ENCODE measurements at places on chromosomes 6 and 20.

GRCh38 chr6:39829331-39829730 lies 37.2 kb downstream of the DAAM2 start:
- no peak for DNase-seq

DNA sequence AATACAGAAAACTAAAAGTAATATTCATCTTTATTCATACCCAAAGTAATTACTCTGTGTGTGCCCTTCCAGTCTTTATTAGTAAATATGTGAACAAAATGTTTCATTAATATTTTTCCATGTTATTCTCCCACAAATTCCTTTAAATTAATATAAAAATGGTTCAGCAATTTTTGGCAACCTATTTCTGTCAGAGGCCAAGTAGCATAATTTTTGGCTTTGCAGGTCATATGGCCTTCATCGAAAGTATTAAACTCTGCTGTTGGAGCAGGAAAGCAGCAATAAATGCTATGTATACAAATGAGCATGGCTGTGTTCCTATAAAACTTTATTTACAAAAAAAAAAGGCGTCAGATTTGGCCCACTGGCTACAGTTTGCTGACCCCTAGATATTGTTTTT lies 16.1 kb downstream of the ZC2HC1B start:
- DNase-seq, result no peak

- no peak for DNase-seq
These were observed 802.9 kb downstream of the MAFB start for GRCh38 chr20:39885975-39886649.

DNA sequence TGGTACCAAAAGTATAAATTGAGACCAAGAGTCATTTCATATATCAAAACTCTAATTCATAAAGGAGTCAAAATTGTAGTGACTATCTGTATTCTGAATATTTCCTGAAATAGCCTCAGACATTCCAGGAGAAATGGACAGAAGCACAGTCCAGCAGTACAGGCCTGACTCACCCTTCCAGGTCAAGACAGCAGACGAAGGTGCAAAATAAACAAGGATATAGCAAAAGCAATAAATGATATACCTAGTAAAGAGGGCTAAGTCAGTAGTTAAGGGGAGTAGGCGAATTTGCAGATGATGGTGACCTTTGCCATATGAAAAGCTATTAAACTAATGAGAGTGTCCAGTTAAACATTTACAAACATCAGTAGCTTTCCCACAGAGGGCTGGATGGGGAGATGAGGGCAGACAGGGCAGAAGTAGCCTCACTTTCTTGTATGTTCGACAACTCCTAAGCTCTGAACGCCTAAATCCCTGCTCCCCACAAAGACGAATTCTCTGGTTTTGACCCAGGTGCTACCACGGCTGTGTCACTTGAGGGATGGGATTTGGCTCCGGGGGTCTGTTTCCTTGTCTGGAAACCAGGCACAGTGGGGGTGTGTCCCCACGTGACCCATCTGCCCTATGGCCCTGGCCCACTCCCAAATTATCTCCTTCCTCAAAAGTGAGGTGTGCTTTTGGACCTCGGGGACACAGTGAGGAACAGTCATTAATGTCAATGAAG lies 3.6 kb upstream of the SLC52A3 start:
- DNase-seq, result no peak

- no peak for DNase-seq
These were observed 16.1 kb upstream of the SPACA1 start for GRCh38 chr6:88031550-88031949.

DNA sequence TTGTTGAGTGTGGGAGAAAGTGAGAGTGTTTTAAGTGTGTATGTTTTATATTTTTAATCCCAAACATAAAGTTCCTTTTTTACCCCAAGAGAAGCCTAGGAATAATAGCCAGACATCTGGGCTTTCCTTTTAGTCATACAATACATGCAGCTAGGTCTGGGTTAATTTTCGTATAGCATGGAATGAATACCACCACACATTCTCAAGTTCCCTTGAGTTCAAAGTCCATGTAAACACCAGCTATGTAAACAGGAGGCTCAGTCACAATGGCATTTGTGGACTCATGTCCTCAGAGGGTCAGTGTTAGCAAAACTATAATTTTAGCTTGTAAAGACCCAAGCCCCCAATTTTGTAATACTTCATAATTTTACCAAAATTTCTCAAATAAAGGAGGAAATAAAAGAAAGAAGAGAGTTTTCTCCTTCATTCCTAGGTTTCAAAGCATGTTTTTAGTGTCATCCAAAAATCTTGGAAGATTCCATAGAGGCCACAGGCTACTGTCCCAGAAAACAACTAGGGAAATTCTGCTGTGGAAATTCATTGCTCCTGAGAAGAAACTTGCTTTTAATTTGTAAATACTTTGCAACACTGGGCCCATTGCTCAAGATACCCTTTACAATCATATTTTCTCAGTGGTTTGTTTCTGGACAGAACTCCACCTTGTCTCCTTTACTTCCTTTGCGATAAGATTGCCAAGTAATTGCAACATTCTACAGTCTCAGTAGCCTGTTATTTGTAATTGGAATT lies 671.2 kb downstream of the COL12A1 start:
- no peak for DNase-seq

GRCh38 chr6:43367245-43367984 lies 2.0 kb downstream of the ZNF318 start:
- no peak for DNase-seq

- DNase-seq, result no peak
These were observed 31.6 kb downstream of the CBFA2T2 start for GRCh38 chr20:33521461-33521860.

GRCh38 chr6:33963136-33963750 lies 159.4 kb upstream of the MLN start:
- DNase-seq, result no peak

DNA sequence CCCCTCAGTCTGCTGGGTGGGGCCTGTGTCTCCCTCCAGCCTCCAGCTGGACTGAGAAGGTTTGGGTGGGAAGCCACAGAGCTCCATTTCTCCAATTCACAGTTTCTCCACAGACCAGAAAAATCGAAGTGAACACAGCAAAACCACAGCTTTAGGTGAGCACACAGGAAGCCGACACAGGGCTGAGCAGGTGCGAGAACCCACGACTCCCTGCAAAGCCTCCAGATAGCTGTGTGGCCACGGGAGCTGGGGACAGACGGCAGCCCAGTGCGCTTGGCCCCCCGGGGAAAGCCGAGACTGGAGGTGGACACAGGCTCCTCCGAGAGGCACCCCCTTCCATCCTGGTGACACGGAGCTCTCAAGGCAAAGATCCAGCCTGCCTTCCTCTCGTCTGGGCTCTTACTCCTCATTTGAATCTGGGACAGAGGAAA lies 29.0 kb upstream of the MPC1 start:
- no peak for DNase-seq

DNA sequence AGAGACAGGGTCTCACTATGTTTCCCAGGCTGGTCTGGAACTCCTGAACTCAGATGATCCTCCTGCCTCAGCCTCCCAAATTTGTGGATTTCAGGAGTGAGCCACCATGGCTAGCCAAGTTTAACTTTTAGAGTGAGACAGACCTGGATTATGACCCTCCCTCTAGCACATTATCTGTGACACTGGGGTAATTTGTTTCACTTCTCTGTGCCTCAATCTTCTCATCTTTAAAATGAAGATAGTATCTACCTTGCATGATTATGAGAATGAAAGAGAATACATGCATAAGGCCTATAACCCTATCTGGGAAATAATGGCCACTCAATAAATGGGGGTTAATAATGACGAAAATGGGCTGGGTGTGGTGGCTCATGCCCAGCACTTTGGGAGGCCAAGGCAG lies 373.6 kb downstream of the SYNE1 start:
- DNase-seq, result no peak

DNA sequence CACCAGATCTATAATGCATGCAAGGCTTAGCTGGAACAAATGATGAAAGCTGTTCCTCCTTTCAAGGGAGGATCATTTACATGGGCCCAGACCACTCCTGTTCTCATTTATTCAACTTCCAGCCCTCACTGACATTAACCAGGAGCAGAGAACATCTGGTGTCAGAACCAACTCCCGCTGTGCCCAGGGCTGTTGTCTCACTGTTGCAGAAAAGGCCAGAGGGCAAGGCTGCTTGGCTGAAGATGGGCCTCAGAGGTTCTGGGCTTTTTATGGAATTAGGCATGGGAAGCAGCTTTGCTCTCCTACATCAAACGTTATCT lies 164.2 kb downstream of the GMPR start:
- DNase-seq, result no peak

GRCh38 chr6:142429195-142429594 lies 127.4 kb downstream of the ADGRG6 start:
- no peak for DNase-seq

GRCh38 chr20:43576108-43576507 lies 14.6 kb upstream of the IFT52 start:
- no peak for DNase-seq

DNA sequence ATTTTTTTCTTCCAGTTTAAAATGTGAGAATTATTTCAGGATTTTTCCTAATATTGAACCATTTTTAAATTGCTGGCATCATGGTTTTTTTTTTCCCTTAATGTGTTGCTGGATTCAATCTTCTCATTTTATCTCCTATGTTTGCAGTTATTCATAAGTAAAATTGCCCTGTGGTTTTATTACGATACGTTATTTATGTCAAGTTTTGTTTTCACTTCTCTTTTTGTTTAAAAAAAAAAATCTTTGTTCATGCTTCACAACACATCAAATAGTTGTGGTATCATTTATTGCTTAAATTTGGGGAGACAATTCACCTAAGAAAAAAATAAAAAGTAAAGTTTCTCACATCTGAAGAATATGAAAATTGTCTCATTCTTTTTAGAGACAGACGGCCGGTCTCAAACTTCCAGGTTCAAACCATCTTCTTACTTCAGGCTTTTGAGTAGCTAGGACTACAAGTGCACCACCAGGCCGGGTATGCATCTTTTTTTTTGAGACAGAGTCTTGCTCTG lies 239.3 kb upstream of the ID4 start:
- no peak for DNase-seq

- no peak for DNase-seq
These were observed 247.1 kb upstream of the GRIK2 start for GRCh38 chr6:101146389-101146788.

DNA sequence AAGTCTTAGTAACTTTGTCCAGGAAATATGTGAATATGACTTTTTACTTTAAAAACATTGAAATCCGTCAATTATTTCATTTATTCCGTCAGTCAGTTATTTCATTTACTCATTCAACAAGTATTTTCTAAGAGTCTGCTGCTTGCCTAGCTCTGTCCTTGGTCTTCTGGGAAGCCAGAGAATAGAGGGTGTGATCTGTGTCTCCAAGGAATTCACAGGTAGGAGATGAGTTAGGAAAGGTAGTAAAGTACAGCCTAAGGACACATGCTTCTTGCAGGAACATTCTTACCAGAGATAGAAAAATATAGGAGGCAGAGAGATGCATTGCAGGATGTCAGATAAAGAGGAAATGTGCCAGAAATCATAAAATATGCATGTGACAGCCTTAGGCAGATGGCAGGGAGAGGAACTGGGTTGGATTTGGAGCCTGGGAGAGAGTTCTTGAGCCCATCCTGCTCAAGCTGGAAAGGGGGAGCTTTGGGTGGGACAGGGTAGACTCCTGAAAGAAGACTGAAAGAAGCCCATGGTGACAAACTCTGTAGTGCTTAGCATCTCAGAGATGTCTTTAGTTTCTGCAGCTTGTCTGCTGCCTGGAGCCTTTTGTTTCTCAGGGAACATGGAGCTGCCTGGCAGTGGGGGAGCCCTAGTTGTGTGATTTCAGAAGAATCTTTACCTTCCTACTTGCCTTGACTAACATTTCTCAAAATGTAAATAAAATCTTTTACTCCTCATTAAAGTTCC lies 3.5 kb downstream of the SH3BGRL2 start:
- no peak for DNase-seq

GRCh38 chr6:20921578-20921977 lies 387.3 kb downstream of the CDKAL1 start:
- no peak for DNase-seq

DNA sequence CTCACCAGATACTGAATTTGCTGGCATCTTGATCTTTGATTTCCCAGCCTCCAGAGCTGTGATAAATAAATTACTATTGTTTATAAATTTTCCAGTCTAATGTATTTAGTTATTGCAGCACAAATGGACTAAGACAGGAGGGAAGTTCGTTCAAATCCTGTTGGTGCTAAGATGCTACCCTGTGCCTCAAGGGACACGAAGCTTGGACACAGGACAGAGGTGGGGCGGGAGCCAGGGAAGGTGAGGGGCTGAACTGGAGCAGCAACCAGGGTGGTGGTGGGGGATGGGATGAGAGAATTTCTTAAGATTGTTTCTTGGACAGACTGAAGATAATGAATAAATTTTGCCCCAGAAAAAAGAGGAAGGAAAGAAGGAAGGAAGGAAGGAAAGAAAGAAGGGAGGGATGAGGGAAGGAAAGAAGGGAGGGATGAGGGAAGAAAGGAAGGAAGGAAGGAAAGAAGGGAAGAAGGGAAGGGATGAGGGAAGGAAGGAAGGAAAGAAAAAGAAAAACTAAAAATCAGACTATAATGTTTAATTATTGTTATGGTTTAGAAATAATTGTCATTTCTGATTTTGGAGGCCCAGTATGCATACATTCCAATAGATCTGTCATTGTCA lies 127.2 kb downstream of the CDC5L start:
- no peak for DNase-seq

GRCh38 chr6:139131736-139132280 lies 3.1 kb upstream of the HECA start:
- no peak for DNase-seq

- no peak for DNase-seq
These were observed 88.9 kb upstream of the FOXP4 start for GRCh38 chr6:41457303-41457670.

GRCh38 chr6:168100011-168100802 lies 21.2 kb upstream of the FRMD1 start:
- no peak for DNase-seq

DNA sequence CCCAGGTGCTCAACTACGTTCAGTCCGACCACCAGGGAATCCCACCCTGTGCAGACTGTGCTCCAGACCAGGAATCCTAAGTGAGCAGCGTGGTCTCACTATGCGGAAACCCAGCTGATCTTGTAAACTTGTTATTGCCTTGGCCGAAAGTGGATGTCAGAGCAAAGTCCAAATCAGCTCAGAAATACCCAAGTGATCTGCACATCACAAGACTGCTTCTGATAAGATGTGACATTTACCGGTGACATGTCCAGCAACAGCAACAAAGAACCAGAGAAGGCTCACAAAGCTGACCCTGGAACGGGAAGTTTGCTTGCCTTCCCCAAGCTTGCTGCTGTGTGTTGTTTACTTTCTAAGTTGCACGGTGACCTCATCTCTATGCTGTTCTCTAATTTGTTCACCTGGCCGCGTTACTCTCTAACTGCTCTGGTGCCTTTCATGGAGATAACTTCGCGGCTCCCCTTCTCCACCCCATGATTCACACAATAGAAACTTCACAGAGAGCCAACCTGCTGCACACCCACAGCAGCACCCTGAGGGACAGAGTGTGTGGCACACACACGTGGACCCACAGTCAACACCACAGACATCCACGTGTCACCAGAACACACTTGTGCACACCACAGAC lies 1.7 kb downstream of the BNIP5 start:
- DNase-seq, result no peak

- DNase-seq, result no peak
These were observed 118.8 kb upstream of the PTCHD4 start for GRCh38 chr6:48229841-48230240.

GRCh38 chr6:5023923-5024322 lies 20.1 kb upstream of the RPP40 start:
- DNase-seq, result no peak

GRCh38 chr6:44044154-44044539 lies 83.1 kb downstream of the MRPL14 start:
- DNase-seq, result no peak

- DNase-seq, result no peak
These were observed 57.9 kb downstream of the ISM1 start for GRCh38 chr20:13278812-13279570.

GRCh38 chr20:10347086-10347880 lies 86.7 kb downstream of the MKKS start:
- no peak for DNase-seq

All from progenitor cell of endocrine pancreas (in vitro differentiated cells).